ENCODE measurements at places on chromosomes 3 and 15.

GRCh38 chr3:171455603-171456550 lies 4.3 kb downstream of the TNIK start:
- DNase-seq = no peak

GRCh38 chr15:33104212-33104611 lies 90.3 kb downstream of the FMN1 start:
- DNase-seq = no peak

- DNase-seq = peak; percentile 61
These were observed 407.2 kb upstream of the TGFBR2 start for GRCh38 chr3:30199096-30199759.

DNA sequence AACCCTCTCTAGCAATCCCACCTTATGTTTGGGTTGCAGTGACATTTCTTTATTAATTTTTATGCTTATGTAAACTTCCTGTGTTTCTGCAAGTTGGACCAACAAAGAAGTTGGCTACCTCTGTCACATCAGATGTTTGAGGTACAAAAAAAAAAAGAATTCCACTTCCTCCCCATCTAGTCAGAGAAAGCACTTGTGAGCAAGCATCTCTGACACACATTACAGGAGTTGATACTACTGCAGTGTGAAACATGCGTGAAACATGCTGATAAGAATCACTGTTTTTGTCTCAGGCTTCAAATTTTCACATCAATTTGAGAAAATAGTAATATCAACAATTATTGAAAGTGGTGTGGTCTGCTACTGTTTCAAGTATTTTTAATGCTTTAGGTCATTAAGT lies 1.3 kb downstream of the SCAANT1 start:
- DNase-seq = no peak

GRCh38 chr3:171481011-171481410 lies 20.8 kb upstream of the TNIK start:
- DNase-seq = no peak

DNA sequence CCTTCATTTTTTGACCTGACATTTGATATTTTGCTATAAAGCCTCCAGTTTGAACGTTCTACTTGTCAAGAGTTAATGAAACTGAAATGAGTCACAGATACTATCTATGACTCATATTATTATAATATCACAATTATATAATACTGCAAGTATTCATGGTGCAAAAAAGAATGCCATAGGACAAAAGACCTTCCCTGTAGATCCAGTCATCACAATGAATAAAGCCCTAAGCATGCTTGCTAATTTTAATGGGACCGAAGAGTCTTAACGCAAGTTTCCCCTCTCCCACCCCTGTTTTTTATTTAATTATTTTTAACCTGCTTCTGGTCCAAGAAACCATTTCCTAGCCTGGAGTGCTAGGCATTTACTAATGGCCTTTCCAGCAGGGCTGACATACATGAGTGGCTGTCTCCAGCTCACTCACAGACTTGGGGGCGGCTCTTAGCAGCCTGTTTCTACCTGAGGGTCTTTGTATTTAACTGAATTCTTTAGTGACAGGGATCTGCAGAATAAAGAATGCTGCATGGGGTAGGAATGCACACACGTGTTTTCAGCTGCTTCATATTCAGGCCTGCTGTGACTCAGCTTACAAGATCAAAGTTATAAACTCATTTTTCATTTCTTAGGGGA lies 61.2 kb downstream of the THBS1 start:
- DNase-seq = peak; percentile 47

- no peak for DNase-seq
These were observed 166.9 kb downstream of the UACA start for GRCh38 chr15:70596354-70597055.

DNA sequence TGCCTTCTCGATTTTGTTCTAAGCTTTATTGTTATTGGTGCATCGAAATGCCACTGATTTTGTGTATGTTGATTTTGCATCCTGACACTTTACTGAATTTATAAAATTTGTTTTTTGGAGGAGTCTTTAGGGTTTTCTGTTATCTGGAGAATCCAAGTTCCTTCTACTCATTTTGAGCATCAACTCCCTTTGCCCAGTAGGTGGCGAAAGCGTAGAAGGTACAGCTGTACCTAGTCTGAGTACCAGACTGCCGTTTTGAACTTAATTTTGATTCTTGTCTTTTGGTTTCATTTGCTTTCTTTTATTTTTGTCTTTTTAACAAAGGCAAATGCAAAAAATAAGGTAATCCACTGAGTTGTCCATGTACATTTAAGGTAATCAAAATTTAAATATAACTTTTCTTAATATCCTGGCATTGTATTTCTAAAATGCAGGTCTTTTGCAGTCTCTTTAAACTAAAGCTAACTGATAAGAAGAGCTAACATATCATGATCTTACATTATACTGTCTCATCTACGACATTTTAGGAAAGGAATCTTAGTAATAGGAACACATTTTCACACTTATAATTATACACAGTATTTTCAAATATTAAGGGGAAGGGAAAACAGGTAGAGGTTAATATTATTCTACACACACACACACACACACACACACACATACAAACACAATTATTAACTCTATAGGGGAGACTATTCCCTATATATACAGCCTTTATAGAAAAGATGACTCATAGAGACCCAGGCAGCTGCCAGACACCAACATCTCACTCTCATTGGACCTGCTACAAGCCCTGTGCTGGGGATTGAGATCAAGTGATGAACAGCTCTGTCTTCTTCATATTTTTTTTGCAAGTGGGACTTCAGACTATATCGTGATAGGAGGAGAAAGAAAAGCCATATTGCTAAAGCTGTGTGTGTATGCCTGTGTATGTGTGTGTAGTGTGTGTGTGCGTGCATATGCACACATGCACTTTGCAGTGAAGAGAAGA lies 71.8 kb downstream of the SYNPR start:
- DNase-seq = peak; percentile 51

- DNase-seq = no peak
These were observed 114.2 kb downstream of the PGPEP1L start for GRCh38 chr15:98893401-98893800.

Data from iPS-NIHi11 (cell line).